Stimulated activated CD8-positive, alpha-beta memory T cell treated with anti-CD3 and anti-CD28 coated beads, Interleukin-15, amount 100 ng/mL, for 48 hours (primary cell): ENCODE measurements at places on chromosomes 12 and 14.

GRCh38 chr14:91232603-91233002 is 11.9 kb downstream of the GPR68 start:
- DNase-seq, result no peak

DNA sequence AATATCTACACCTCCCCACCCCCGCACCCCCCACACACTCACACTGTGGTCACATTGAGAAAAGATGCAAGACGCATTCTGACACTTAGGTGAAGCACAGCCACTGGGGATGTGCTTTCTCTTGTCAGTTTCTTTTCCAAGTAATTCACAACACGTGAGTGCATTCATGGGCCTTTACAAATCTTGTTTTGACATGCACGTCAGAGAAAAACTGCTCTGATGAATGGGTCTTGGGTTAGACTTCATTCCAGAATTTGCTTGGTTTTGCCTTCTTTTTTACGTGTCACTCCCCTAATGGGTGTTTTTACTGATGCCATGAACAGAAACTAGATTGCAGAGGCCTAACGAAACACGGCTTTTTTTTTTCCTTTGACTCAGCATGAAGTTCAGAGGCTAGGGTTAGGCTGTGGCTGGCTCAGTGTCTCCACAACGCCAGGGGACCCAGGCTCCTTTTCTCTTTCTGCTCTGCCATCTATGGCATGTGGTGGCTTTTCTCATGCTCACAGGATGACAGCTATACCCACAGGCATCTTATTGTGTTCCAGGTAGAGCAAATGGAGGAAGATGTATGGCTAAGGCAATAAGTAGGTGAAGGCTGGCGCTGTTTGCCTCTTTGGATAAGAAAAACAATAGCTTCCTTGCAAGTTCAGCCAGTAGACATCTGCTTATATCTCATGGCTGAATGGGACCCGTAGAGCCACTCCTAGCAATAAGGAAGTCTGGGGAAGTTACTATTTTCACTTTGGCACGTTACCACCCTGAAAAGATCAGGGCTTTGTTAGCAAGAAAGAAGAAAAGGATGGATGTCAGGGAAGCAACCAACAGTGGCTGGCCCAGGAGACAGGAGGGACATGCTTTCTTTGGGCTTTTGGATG is 253.3 kb downstream of the SLC15A4 start:
- DNase-seq, result peak; percentile 2

- no peak for DNase-seq
These were observed 80.3 kb downstream of the SYNE2 start for GRCh38 chr14:63933110-63933509.

DNA sequence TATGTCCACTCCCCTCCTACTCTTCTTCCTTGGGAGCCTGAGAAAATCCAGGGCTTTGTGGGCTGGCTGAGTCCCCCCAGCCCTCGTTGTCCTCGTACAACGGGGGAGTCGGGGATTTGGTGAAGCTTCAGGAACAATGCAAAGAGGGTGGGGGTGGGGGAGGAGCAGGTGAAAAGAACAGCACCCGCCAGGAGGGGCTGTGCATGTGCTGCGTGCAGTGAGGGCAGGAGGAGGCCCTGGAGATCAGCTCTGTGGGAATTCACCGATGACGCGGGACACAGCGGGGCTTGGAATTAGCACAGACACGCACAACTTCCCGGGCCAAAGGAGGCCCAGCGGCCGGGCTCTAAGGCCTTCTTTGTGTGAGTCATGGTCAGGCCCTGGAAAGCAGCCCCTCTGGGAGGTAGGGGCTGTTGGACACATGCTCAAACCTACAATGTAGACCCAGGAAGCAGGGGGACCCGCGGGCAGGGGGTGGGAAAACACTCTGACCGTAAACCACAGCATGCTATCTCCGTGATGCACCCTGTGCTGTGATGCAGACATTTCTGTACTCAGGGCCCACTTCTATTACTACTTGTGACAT is 32.8 kb downstream of the RBM19 start:
- no peak for DNase-seq

- DNase-seq, result no peak
These were observed 990.3 kb downstream of the AACS start for GRCh38 chr12:126055521-126055920.

- DNase-seq, result no peak
These were observed at the start of gene LTBP2 for GRCh38 chr14:74611650-74612349. TSS of gene LTBP2 (minus strand) at chr14:74612237. CDS start at chr14:74611944, 293 bp downstream.

GRCh38 chr12:24695657-24696329 is 253.1 kb downstream of the BCAT1 start:
- no peak for DNase-seq

- no peak for DNase-seq
These were observed 28.9 kb upstream of the TMEM179 start for GRCh38 chr14:104633276-104634137.

DNA sequence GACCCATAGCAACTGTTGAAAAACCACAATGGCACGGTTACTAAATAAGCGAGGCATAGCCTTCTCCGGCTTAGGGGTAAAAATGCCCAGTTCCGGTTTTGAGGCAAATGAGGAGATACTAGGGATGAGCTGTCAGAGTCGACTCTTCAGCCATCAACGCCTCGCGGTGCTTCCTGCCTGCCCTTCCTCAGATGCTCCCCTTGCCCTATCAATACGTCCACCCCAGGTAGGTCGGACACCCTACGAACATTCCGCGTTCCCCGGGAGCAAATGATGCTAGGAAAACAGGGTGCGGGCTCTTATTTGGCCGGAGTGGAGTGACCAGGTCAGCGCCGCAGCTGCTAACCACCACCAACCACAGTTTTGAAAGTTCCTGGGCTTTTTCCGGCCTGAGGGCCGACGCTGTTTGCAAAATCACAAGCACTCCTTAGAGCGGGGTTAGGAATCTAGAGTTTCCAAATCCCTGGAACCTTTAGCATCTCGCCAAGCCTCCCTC is 1.2 kb downstream of the SRSF9 start:
- DNase-seq, result no peak

DNA sequence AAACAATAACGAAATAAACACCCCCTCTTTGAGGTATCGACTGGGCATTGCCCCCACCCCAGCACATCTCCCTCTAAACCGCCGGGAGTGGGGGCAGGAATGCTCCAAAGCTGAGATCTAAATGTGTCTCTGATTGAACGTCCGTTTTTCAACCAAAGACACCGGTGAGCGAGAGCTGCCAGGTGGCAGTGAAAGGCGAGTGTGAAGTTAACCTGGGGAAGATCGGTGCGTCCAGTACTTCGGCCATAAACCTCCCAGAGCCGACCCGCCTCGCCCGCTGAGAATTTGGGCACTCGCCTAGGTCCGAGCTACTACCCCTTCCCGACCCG is 625 bp downstream of the ANGEL1 start:
- no peak for DNase-seq

- DNase-seq, result no peak
These were observed 151.4 kb downstream of the KCNC2 start for GRCh38 chr12:75058228-75058627.

GRCh38 chr14:85762526-85762925 is 232.6 kb downstream of the FLRT2 start:
- DNase-seq, result no peak

DNA sequence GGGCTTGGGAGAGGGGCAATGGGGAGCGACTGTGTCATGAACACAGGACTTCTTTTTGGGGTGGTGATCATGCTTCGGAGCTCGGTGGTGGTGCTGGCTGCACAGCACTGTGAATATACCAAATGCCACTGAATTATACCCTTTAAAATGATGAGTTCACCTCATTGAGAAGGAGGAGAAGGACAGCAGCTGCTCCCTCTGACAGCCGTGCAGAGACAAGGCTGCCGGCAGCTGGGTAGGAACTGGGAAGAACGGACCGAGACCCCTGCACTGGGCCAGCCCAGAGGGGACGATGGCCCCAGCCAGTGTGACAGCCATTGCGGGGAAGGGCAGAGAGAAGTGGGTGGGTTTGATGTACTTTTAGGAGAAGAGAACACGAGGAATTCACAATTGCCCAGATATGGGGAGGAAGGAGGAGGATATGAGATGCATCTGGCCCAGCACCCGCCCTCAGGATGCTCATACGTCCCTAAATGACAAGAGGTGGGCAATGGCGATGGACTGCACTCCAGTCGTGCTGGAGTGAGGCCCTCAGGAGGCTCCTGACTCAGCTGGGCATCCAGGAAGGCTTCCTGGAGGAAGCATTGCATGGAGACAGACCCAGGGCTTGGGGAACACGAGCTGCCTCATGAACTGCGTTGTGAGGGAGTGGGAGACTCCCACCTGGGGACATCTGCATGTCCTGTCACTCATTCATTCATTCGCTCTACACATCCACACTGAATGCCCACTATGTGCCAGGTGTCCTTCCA is 64.3 kb upstream of the C14orf180 start:
- DNase-seq, result no peak

DNA sequence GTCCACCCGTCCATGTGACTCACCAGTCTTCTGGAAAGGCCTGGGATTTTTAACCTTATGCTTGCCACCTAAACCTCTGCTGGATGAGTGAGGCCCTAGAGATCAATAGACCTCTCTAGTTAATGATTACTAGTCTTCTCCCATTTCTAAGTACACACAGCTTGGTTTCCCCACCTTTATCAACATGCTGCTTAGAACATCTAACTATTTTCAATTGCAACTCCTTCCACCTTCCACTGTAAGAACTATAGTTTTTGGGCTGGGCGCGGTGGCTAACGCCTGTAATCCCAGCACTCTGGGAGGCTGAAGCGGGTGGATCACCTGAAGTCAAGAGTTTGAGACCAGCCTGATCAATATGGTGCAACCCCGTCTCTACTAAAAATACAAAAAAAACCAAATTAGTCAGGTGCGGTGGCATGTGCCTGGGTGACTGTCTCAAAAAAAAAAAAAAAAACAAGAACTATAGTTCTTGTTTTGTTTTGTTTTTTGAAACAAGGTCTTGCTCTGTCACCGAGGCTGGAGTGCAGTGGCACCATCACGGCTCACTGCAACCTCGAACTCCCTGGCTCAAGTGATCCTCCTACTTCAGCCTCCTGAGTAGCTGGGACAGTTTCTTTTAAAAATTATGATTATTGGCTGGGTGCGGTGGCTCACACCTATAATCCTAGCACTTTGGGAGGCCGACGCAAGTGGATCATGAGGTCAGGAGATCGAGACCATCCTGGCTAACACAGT is 18.7 kb upstream of the MDM2 start:
- DNase-seq, result no peak

GRCh38 chr12:9064815-9065606 is 50.7 kb downstream of the A2M start:
- DNase-seq, result no peak

DNA sequence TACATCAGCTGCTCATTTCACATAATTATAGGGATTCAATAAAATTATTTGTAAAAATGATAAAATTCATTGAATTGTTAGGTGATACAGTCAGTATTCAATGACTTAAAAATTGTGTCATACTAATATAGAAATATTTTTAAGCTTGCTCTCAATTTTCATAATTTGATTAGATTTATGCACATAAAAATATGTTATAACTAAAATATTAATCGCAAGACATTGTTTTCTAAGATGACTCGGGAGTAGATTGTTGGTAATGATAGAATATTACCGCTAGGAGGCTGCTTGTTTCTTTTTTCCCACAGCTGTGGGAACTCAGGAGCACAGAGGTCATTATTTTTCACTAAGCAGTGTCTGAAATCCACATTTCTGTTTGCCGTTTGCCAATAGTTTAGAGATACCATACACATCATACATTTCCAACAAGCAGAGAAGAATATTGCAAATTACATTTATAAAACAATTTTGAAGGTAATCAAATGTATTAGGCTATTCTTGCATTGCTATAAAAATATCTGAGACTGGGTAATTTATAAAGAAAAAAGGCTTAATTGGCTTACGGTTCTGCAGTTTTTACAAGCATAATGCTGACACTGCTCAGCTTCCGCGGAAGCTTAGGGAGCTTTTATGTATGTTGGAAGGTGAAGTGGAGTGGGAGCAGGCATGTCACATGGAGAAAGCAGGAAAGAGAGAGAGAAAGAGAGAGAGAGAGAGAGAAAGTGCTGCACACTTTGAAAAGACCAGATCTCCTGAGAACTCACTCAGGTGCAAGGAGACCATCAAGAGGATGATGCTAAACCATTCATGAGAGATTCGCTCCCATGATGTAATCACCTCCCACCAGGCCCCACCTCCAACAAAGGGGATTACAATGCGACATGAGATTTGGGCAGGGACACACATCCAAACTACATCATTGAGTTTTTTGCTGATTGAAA is 9.2 kb downstream of the CD69 start:
- no peak for DNase-seq

DNA sequence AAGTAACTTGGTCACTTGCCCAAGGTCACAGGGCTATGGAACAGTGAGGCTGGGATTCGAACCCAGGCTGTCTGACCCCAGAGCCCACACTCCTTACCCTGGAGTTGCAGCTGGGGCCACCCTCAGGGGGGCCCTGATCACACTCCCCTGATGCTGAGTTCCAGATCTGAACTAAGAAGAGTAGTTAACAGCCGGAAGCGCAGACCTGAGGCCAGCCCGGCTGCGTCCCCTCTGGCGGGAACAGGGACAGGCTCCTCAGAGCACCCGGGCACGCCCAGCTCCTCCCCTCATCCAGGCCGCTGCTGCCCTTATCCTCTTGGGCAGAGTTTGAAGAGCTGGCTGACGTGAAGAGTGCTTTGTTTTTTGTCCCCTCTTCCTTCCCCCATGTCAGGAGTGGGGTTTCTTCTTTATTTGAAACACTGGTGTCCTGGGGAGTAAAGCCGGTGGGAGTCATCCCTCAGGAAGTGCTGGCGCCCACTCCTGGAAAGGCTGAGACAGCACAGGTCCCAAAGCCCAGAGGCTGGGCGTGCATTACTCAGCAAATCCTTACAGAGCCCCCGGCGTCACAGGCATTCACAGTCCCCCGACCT is 8.7 kb downstream of the PHB2 start:
- no peak for DNase-seq

DNA sequence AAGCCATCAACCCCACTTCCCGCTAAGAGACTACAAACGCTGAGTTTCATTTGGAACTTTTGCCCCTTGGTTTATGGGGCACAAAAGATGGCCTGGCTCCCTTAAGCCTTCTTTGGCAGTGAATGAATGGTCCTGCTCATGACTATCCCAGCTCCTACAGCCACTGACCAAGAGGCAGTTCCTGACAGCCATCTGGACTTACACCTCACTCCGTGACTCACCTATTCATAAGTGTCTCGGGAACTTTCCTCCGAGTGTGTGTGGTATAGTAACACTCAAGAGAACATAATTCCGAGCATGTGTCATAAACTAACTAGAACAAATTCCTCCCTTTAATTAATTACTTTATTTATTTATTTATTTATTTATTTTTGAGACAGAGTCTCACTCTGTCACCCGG is 51.9 kb upstream of the NUDT4 start:
- no peak for DNase-seq

GRCh38 chr12:131434208-131435125 is 276.4 kb upstream of the SFSWAP start:
- DNase-seq, result no peak

- DNase-seq, result no peak
These were observed 3.0 kb downstream of the BMAL2 start for GRCh38 chr12:27335364-27336281.

DNA sequence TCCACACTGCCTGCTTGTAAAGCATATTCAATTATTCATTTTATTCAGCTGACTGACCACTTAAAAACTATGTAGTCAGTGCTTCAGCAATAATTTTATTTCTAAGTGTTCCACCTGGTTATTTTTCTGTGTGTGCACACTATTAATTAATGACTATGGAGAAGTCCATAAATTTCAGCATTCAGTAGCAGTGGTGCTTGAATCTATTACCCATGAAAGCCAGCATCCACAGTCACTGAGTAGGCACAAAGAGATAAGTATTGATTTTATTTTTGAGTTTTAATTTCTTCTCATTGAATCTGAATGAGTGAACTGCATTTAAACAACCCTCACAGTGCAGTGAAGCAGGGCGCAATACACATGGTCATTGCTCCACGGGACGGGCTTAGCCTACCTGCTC is 643.1 kb downstream of the GALC start:
- no peak for DNase-seq
